Aorta (tissue), 5 donors: ENCODE measurements at places on chromosomes 4 and X. TPM values are rescaled to one million over a fixed set of nuclear protein-coding genes. Genes with fewer than 3 reads are reported as not detected.

Gene H2BW2
- polyA plus RNA-seq: not detected

Gene LNX1
- polyA plus RNA-seq: 3.1 TPM

Gene BEX1
- polyA plus RNA-seq: 1.1 TPM

Gene TMEM35A
- 2.9 TPM for polyA plus RNA-seq

Gene DNAAF6
- polyA plus RNA-seq: not detected
